Frontal cortex (tissue), 4 donors: ENCODE measurements at places on chromosomes 6 and 20. TPM values are rescaled to one million over a fixed set of nuclear protein-coding genes. Genes with fewer than 3 reads are reported as not detected.

FERMT1 gene
- 1.2 TPM for total RNA-seq

SRSF12 gene
- 36.7 TPM for total RNA-seq

SNX14 gene
- 291 TPM for total RNA-seq

- no peak for DNase-seq
These were observed 17.5 kb upstream of the EFCAB8 start for GRCh38 chr20:32841174-32841573.

- no peak for DNase-seq
These were observed 30.8 kb upstream of the SSR1 start for GRCh38 chr6:7343546-7344475.

- DNase-seq = no peak
These were observed 64.6 kb downstream of the SNX5 start for GRCh38 chr20:17904027-17904426.

- DNase-seq = no peak
These were observed 113.6 kb upstream of the MAN1A1 start for GRCh38 chr6:119463081-119463626.

ISM1 gene
- total RNA-seq = 1.6 TPM

- no peak for DNase-seq
These were observed 32.8 kb downstream of the PPP1R16B start for GRCh38 chr20:38838326-38838725.

DNA sequence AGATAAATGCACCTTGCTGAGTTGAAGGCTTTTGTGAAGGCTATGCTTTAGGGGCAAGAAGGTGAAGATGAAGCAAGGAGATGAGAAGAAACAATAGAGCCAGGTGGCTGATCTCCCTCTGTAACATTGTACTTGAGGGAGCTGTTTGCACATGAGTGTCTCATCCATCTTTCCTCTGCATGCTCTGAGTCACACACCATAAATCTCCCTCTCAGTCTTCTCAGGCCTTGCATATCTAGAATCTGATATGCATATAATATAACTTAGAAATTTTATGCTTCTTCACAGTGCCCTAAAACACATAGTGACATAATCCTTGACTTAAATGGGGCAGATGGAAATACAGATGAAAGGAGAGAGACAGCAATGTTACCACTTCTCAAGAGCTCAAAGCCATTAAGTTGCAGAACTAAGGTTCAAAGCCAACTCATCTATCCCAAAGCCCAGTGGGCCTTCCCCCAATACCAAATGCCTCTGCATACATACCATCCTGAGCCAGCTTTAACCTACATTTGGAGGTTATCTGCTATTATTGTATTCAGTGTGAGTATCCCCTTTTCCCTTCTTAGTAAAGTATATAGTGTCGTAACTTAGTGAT, 62.4 kb upstream of the STXBP5 start:
- DNase-seq = no peak

C6orf163 gene
- total RNA-seq = 4.9 TPM

GRCh38 chr6:167881327-167881726, 54.6 kb downstream of the AFDN start:
- no peak for DNase-seq

DNA sequence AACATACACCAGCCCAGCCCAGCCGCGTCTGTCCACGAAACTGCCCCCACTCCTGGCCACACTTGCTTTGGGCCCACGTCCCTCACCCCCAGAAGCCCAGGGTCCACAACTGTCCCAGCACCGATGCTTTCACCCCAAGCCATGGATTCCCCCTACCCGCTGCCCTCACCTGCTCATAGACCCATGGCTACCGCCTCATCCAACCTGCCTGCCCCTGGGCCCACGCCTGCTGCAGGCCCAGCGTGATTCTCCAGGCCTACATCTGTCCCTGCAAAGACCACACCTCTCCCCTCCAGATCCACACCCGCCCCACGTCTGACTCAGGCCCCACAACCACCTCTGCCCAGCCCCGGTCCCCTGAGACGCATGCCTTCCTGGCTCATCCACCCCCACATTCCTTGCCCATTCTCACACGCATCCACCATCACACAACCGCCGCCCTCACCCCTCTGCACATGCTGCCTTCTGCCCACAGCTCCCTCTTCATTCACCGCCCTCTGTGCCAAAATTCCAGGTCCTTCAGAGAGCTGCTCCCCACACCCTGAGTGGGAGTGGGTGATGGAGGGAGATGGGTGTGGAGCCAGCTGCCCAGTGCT, 86.7 kb downstream of the GRM4 start:
- no peak for DNase-seq

DNA sequence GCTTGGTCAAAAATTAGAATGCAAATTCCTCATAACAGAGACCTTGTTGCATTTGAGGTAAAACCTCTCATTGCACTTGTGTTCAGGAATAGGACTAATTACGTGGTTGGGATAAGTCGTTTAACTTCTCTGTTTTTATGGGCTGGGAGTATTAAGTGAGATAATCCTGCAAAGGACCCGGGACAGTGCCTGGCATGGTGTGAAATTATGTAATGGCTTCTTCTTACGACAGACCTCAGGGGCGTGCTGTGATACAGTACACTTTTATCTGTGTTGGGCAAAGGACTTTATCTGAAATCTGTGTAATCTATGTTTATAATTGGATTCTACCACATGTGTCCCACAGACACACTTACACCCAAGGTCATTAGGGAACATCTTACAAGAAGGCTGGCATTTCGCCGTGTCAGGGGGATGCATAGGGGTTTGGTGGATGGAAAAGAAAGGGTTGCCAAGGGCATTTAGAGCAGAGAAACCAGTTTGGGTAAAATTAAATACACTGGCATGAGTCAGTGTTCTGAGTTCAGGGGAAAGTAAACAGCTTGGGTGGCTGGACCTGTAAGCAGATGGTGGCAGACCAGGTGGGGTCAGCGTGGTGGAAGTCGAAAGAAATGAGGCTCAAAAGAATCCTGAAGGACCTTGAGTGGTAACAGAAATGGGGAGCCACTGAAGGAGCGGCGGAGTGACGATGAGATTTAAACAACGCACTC, 17.2 kb upstream of the RTF2 start:
- DNase-seq = no peak

CALHM4 gene
- total RNA-seq = not detected

DNA sequence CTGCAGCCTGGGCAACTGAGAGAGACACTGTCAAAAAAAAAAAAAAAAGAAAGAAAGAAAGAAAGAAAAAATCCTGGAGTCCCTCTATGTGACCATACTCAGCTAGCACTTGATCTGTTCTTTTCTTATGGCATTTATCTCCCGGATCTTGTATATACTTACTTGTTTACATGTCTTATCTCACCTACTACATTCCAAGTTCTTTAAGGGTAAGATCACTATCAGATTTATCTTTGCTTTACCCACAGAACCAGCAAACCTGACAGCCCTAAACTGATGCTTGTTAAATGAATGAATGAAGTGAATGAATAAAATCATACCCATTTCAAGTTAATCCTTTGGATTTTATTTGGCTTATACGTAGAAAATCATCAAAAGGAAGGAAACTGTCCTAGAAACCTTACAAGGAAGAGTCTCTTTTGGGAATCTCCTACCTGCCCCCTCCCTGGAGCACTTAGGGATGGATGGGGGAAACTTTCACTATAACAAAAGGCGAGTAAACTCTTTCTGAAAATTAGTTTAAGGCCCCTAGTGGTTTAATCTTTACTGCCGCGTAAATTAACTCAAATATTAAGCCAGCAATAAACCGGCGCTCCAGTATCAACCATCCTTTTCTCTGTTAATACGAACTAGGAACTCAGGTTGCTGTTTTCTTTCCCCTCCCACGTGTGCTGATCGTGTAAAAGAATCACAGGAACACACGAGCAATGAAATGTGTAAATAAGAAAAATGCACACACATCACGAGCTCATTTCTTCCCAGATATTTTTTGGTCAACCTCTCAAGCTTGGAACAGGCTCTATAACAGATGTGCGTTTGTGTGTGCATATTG, 1.3 kb upstream of the UTRN start:
- no peak for DNase-seq

SLC17A3 gene
- total RNA-seq = not detected

HMGN4 gene
- 73.4 TPM for total RNA-seq

- DNase-seq = no peak
These were observed 129.7 kb upstream of the PHACTR1 start for GRCh38 chr6:12586721-12587480.

DEFB121 gene
- not detected for total RNA-seq

PERP gene
- total RNA-seq = 1.6 TPM

DNA sequence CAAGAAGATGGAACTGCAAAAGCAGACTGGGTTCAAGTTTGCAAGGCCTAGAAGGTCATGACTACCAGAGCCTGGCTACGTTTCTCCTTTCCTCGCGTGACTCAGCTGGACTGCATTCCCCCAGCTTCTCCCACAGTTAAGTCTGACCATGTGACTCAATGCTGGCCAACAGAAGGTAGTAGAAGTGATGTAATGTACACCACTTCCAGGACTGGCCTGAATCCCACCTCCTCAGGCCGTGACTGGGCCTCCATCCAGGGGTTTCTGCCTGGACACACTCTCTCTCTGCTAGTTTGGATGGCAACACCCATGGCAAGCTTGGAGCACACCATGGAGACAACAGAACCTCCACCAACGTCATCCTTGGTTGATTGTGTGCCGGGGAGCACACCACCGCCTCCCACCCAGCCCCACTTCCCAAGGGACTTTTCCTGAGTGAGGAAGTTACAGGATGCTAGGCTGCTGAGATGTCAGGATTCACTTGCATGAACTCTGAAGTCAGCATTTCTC, 112.0 kb upstream of the CDYL start:
- DNase-seq = peak; percentile 32

DNA sequence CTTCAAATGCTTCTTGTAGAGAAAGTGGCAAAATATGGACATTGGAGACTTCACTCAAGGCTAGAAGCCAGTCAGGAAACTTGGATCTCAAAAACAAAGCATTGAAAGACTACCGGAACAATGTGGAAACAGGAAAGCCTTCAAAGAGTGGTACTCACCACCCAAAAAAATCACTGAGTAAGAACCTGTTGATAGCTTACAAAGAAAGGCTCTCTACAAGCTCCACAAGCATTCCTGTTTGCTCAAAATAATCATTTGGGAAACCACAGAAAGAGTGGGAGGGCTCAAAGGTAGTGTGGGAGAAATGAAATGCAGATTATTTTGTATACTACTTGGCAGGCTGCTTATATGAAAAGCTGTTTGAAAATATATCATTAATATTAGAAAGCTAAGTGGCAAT, 9.5 kb upstream of the DST start:
- no peak for DNase-seq

GRCh38 chr6:34350137-34350933, 42.1 kb downstream of the NUDT3 start:
- DNase-seq = no peak

GRCh38 chr6:14434916-14435690, 317.5 kb downstream of the CD83 start:
- no peak for DNase-seq

GRCh38 chr6:108497883-108498282, 62.8 kb upstream of the FOXO3 start:
- DNase-seq = no peak

ILRUN gene
- 21.2 TPM for total RNA-seq

CYP39A1 gene
- 2.9 TPM for total RNA-seq

BANF2 gene
- total RNA-seq = not detected

PPP1R16B gene
- total RNA-seq = 10.6 TPM

SLC16A10 gene
- total RNA-seq = 11.0 TPM

DNA sequence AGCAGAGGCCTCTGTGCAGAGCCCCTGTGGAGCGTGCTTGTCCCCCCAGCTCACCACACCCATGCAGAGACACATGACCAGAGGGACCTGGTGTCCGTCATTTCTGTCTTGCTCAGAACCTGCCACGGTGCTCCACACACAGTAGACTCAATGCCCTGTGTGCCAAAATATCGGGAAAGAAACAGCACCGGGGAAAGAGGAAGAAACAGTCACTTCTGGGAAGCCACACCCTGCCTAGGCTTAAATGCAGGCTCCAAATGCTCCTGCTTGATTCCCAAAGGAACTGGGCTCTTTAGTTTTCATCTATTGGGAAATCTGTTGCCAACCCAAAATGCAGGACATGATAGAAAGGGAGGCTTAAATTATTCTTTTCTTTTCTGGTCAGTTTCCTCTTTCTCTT, 503.9 kb downstream of the CD83 start:
- DNase-seq = no peak

RSPH9 gene
- 6.1 TPM for total RNA-seq

GRCh38 chr6:43123461-43124314, 47.4 kb upstream of the SRF start:
- no peak for DNase-seq

GRCh38 chr6:168182366-168182765, 103.4 kb upstream of the FRMD1 start:
- DNase-seq = no peak

DNA sequence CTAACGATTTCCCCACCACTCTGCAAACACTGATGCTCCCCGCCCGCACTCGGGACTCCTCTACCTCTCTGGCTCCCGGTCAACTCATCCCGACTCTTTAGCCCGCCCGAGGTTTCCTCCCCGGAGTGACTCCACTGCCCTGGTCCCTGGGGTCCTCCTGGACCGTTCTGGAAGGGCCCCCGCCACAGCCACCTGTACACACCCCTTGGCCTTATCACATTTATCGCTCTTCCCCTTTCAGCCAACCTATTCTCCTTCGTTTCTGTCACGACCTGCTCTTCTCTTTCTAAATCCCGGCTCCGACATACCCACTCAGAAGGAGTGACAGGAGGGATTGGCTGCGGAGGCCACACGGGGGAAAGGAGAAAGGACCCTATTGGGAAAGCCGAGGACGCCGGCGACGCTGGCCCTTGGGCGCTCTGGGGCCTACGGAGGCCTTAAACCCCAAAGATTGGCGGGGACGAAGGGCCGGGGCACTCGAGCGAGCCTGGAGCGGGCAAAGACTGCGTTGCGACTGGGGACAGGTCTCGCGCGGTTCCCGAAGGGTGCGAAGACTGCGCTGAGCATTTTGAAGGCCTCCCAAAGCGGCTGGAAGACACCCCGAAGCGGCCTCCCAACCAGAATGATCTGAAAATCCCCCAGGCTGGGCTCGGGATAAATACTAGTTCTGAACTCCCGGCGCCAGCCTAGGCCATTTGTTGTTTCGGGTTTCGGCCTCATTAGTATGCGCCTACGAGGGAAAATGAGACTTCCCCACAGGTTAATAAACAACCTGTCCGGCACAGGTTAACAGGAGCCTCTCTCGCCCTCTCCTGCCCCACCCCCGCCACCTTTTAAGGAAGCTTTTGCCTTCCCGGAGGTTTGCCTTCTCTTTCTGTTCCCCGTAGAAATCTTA, 9.2 kb downstream of the SIM1 start:
- no peak for DNase-seq

DNA sequence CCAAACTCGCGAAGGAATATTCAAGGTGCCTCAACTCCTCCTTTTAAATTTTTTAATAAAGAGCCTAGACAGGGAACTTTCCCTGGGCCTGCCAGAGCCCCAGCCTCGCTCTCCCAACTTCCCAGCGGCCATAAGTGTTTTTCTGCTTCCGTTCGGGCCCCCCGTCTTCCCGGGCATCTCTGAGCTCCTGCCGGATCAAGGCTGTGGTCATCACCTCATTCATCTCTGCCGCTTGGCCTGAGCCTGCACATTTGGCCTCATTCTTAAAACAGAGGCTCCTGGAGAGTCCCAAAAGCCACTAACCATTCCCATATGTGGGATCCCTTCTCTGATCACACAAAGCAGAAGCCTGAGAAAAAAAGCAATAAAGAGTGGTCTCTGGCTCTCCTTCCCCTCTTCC, 969.1 kb upstream of the DEFB115 start:
- no peak for DNase-seq

TINAG gene
- 0.41 TPM for total RNA-seq

GRCh38 chr20:10239954-10240353, 21.3 kb downstream of the SNAP25 start:
- no peak for DNase-seq

C4A gene
- 10.6 TPM for total RNA-seq
